ENCODE measurements at places on chromosomes 12 and 14. TPM values are rescaled to one million over a fixed set of nuclear protein-coding genes. Genes with fewer than 3 reads are reported as not detected.

KLHL33 gene
- total RNA-seq, result 0.18 TPM

LMNTD1 gene
- total RNA-seq, result 0.37 TPM

ANO2 gene
- total RNA-seq, result 0.18 TPM

TBC1D30 gene
- total RNA-seq, result 0.28 TPM

TPPP2 gene
- not detected for total RNA-seq

GPRC5A gene
- total RNA-seq, result 25.9 TPM

PLEKHG7 gene
- not detected for total RNA-seq

KCNK13 gene
- not detected for total RNA-seq

TEX22 gene
- total RNA-seq, result 0.37 TPM

PAPOLA gene
- 76.8 TPM for total RNA-seq

INHBE gene
- 12.7 TPM for total RNA-seq

BLOC1S1 gene
- 136 TPM for total RNA-seq

KRT73 gene
- not detected for total RNA-seq

TBX3 gene
- 22.0 TPM for total RNA-seq

SPIC gene
- total RNA-seq, result not detected

KRT80 gene
- under 0.01 TPM for total RNA-seq

TCL1B gene
- total RNA-seq, result not detected

POTEM gene
- not detected for total RNA-seq

AMN gene
- total RNA-seq, result 0.18 TPM

A2ML1 gene
- 0.09 TPM for total RNA-seq

PLA2G1B gene
- not detected for total RNA-seq

AMIGO2 gene
- 15.4 TPM for total RNA-seq

HOXC12 gene
- not detected for total RNA-seq

AQP2 gene
- total RNA-seq, result not detected
